ENCODE measurements at places on chromosomes 1 and 21.

DNA sequence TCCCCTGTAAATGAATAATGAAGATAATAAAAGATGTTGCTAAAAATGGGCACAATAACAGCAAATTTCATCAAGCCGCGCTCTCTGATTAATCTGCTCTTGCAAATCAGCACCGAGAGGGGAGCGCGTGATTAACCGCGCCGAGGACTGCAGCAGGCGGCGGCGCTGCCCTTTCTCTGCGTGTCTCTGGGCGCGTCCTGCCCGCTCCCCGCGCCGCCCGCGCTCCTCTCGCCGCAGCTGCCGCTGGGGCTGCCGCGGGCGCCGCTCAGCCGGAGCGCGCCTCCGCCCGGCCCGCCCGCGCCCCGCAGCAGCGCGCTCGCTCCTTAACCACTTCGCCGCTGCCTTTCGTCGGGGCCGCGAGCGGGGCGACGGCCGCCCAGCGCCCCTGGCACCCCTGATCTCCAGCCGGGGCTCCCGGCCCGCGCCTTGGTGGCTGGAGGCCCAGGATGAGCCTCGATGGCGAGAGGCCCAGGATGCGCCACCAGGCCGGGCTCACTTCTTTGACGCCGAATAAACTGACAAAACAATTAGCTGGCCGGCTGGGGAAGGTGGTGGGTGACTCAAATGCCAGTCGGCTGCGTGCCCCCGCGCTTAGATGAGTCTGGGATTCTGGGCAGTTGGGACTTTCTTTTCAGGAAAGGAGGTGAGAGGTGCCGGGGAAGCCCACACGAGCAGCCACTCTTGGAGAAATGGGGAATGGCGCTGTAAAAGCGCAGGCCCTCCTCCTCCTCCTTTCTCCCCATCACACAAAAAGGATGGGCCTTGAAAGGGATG lies 221.4 kb upstream of the PKN2 start:
- peak; percentile 66 for DNase-seq

DNA sequence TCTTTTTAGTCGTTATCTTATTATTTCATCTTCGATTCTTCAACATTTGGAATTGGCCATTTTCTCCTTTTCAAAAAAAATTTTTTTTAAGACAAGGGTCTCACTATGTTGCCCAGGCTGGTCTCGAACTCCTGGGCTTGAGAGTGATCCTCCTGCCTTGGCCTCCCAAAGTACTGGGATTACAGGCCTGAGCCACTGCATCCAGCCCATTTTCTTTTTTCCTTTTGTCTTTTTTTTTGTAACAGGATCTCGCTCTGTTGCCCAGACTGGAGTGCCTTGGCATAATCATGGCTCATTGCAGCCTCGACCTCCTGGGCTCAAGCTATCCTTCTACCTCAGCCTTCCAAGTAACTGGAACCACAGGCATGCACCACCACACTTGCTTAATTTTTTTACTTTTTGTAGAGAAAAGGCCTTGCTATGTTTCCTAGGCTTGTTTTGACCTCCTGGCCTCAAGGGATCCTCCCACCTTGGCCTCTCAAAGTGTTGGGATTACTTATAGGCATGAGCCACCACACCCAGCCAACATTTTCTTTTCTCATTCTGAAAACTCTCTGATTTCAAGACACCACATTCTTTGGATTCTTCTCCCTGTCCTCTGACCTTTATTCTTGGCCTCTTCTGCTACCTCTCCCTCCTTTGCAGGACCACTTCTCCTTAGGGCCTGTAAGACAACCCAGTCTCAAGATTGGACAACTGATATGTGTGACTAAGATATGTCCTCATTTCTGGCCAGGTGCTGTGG lies 6.0 kb upstream of the MAP1LC3C start:
- no peak for DNase-seq

DNA sequence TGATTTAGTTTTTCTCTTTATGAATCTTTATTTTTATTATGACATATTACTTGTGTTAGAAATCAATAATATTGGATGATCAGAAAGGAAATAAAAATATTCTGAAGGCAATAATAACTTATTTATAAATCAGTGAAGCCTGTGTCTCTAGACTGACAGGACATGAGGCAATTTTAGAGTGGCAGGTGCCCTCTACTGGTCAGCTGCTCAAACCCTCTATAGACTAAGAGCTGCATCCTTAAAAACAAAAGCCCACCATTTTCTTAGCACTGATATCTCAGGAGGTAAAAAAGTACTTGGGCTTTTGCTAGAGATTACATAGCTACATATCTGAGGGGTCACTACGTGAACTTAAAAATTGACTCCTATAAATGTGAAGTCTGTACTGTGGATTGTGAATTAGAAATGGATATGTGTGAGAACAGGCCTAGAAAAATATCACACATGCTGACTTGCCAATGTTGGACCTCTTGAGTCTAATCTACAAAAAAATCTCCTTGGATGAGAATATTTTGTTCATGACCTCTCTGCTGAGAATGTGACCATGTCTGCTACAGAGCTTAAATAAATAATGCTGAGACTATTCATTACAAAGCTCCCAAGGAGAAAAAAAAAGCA lies 597.9 kb upstream of the ADAMTS5 start:
- DNase-seq = no peak

DNA sequence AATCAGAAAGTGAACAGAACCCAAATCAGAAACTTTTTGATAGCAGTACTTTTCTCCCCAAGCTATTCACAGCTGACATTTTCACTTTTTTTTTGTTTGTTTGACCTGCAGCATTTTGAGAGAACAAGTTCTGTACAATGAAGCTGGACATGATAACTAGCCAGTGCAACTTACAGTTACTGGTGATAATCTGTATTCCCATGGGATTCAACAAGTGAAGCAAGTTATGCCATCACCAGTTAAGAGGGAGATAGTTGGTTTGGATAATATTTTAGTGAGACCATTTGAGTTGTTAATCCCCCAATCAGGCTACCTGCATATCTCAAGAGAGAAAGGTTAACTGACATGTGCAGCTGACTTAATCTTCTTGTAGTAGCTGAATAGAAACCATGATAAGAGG lies 18.1 kb downstream of the SON start:
- no peak for DNase-seq

DNA sequence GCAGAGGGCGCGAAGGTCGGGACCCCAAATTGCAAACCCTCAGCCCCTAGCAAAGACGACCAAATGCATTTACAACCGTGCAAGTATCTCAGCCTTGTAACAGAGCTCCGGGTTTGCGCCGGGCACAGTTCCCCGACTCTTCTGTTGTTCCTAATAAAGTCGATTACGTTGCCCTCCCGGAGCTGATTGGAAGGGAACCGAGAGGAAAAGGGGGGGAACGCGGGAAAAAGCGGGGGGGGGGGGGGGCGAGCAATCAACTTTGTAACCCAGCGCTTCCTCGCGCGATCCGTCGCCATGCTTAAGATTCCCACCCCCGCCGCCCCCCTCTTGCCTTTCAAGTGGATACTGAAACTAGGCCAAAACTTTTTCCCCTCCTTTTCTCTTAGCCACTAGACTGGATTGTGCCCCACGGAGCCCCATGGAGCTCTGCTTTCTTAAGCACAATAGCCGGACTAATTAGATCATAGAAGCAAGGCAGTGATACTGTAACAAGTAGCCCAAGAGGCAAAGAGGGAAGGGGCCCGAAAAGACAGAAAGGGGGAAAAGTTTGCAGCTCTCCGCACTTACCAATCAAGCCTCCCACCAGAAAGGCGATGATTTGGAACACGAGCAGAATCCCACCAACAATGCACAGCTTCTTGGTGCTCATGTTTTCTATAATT lies 565 bp downstream of the WLS start:
- DNase-seq = peak; percentile 27

Data from anterior cingulate cortex (tissue), 58 donors.